Activated CD4-positive, alpha-beta T cell treated with anti-CD3 and anti-CD28 coated beads, Interleukin-2, amount 50 U/mL, for 16 hours (primary cell): ENCODE measurements at places on chromosomes 7 and 10.

DNA sequence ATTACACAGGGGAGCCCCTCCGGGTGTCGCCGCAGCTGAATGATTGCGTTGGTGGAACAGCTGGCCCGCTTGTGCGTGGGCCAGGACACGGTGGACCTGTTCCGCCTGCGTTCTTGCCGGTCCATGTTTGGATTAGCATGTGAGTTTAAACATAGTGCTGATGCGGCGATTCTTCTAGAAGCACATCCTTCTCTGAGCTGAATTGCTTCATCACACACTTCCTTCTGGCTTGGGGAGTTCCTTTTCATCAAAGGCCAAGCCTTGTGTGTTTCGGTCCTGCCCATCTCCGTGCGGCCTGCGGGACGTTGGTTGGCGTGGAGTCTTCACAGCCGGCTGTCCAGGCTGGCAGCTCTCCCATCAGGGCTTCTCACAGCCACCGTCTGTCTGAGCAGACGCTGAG lies 45.5 kb upstream of the SLC29A4 start:
- no peak for DNase-seq

DNA sequence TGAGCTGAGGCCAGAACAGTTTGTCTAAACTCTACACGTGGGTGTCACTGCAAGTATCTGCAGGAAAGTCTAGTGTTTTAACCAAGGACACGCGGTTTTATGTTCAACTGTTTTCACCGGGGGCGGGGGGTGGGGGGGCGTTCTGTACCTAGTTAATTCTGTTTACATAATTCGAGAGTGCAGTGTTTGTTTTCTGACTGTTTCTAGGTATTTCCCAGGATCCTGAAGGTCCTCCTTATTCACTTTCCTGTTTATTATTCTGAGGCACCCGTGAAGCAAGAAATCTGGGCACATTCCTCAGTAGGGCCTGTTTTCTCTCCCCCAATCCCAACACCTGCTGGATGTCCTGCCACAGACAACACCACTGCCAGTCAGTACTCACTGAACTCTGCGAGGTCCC lies 7.6 kb downstream of the LOXL4 start:
- no peak for DNase-seq

- DNase-seq = no peak
Observed at GRCh38 chr10:109911903-109912302, 11.4 kb downstream of the XPNPEP1 start.

GRCh38 chr10:32891261-32891660 lies 66.8 kb downstream of the ITGB1 start:
- no peak for DNase-seq

- no peak for DNase-seq
Observed at GRCh38 chr7:80372415-80372814, 139.4 kb downstream of the GNAT3 start.

GRCh38 chr7:157432541-157432956 lies 95.7 kb downstream of the DNAJB6 start:
- DNase-seq = peak; percentile 8

GRCh38 chr10:29618341-29619171 lies 16.2 kb downstream of the SVIL start:
- DNase-seq = no peak

DNA sequence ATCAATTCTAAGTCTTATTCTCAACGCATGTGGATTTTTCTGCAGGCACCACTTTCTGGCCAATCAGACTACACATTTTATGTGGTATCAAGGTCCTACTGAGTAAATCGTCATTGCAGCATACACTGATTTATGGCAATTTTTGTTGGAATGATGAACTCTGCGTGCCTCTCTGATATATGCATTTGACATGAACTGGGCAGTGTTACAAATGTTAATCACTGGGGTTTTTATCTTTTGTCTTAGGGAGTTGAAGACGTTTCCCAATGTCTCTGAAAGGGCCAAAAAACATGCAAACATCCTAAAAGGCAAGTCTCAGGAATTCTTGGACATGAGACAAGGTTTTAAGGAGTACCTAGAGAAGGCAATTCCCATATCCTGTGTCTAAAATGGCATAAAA lies 809.5 kb upstream of the CELF2 start:
- no peak for DNase-seq

- peak; percentile 55 for DNase-seq
Observed at GRCh38 chr7:92835261-92835850, 1.0 kb downstream of the CDK6 start.

GRCh38 chr10:73044378-73045285 lies 52.0 kb downstream of the P4HA1 start:
- no peak for DNase-seq

DNA sequence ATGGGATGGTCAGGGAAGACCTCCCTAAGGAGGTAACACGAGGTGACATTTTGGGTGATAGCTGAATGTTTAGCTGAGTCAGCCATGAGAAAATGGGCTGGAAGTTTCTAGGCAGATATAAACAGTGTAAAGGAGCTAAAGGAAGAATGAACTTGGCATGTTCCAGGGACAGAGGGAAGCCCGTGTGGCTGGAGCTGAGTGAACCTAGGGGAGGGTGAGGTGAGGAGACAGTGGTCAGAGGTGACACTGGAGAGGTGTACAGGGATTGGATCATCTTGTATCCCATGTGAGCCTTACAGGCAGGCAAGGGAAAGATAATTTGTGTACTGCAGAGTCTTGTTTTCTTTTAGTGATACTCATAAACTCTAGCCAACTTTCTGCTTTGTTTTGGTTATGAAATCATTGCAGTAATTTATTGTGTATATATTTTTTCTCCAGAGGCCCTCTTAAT lies 1.8 kb downstream of the STARD3NL start:
- no peak for DNase-seq

DNA sequence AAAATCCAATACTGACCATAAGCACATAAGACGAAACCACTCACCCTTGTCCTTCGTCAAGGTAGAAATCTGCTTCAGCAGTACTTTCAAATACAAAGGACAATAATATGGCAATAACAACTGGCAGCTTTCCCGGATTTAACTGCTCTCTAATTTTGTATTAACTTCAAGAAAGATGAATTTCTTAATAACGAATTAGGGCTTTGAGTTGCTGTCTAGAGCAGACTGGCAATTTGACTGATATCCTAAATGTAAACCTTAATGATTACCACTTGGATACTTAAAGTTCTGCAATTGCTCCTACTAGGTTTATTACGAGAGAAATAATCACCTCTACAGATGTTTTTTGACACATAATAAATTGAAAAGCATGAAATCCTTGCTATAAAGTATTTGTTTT lies 418.7 kb downstream of the MAGI2 start:
- DNase-seq = no peak

DNA sequence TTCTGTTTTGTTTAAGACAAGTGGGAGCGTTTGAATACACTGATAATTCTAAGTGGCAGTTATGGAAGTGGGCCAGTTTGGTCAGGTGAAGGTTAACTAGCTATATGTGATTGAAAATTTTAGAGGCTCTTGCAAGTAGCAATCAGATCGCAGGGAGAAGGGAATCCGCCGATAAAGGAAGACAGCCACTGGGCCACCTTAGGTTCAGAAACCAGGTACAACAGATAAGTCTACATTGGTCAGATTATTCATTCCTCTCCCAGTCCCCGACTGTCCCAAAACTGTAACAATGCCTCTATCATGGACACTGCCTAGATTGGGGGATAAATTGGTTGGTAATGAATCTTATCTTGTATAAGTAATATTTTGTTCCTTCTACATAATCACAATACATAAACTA lies 8.9 kb downstream of the ANK3 start:
- no peak for DNase-seq

DNA sequence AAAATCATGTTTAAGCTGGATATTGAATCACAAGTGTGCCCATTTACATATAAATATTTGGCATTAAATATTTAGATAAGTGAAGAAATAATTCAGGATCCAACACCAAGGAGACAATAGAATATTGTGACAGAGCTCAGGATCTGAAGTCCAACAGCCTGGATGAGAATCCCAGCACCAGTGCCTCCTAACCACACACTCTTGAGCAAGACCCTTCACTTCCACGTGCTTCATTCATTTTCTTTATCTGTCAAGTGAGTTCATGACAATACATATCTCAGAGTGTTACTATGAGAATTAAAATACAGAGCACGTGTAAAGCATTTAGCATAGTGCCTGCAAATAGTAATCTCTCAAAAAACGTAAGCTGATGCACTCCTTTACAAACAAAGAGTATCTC lies 78.4 kb upstream of the IKZF1 start:
- no peak for DNase-seq
